ENCODE measurements at places on chromosomes 4 and X.
A peak's percentile ranks its signal among the peaks of the same experiment; 100 is the strongest.

DNA sequence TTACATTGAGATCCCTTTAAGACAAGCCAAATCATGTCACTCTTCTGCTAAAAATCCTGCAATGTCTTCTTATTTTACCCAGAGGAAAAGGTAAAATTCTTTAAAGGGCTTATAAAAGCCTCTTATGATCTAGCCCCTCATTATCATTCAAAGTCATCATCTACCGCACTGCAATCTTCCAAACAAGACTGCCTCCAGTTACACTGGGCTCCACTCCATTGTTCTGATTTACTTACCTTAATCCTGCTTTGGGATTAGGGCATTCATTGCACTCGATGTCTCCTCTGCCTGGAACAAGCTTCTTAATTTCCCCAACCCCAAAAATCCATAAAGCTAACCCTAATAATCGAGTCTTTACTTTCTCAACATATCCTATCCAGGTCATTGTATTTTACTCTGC, 269.1 kb downstream of the PCDH18 start:
- DNase-seq = no peak

DNA sequence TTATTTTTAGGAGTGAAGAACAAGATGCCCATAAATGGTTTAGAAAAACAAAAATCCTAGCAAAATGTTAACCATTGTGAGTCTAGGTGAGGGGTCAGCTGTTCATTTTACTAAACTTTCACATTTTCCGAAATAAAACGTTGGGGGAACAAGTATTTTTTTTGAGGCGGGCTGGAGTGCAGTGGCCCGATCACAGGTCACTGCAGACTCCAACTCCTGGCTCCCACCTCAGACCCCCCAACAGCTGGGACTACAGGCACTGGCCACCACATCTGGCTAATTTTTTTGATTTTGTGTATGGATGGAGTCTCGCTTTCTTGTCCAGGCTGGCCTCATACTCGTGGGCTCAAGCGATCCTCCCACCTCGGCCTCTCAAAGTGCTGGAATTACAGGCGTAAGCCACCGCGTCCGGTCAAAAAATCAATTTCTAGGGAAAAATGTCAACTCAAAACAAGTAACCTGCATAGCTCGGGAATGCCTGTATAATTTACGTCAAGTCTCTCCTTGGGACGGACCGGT, 742 bp upstream of the TAF1 start:
- no peak for DNase-seq

- DNase-seq = no peak
These were observed 34.7 kb upstream of the SPON2 start for GRCh38 chr4:1207157-1207470.

DNA sequence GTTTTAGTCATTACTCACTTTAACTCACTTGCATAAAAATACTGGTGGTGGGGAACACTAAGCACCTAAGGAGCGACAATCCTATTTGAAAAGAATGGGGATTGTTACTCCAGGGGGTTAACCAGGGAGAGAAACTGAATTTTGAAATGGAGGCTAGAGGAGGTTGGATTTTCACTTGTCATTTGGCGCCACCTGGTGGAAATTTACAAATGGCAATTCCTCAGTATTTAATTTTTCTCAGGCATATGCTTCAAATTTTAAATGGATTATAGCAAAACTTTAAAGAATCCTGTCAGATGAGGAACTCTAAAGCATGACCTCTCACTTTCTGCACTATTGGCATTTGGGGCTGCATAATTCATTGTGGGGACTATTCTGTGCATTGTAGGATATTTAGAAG, 2.7 kb upstream of the GEMIN8 start:
- no peak for DNase-seq

DNA sequence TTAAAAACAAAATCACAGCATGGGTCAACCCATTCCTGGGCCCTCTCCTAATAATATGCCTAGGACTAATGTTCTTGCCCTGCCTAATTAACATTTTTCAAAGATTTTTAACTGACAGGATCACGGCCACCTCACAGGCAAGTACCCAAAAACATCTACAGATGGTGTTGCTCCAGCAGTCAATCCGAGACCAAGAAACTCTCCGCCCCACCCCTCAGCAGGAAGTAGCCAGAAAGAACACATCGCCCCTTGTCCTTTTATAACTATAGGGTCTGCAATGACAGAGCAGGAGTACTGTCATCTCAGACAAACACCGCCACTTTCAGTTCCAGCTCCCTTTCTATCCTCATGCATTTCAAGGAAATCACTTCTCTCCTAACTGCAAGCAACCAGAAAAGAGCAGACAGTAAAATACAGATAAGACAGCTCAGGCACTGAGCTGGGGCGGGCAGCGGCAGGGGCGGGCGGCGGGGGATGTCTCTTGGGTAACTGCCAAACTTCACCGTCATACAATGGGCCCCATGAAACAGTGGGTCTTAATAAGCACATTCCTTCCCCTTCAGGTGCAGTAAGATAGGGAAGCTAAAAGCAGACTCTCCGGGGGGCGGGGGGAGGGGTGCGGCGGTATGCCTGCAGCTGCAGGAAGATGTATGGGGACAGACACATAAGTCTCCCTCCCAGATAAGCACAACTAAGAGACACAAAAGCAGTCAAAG, 67.4 kb downstream of the ZNF182 start:
- no peak for DNase-seq

- DNase-seq = no peak
These were observed 5.6 kb downstream of the GAK start for GRCh38 chr4:926538-926937.

- DNase-seq = peak; percentile 23
These were observed 32.5 kb upstream of the FGFR3 start for GRCh38 chr4:1760521-1761071.
